ENCODE measurements at places on chromosomes 4 and X.

DNA sequence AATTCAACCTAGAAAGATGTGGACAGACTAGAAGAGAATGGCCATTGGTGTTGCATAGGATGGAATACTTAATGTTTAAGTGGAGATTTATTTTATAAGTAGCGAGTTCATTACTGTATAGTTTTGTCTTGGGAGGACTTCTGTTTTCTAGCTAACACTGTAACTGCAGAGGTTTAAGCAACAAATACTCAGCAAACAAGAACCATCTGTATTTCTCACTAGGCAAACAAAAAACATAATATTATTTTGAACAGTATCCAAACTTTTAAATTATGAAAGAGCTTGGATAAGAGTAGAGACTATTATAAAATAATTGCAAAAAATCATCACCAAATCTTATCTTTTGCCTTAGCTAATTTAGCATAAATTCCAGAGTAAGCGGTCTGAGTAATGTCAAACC lies 121.1 kb downstream of the GLRA3 start:
- DNase-seq, result no peak

- DNase-seq, result no peak
These were observed 518.0 kb downstream of the RPA4 start for GRCh38 chrX:97401586-97402136.

GRCh38 chr4:42654631-42655268 lies 2.2 kb downstream of the ATP8A1 start:
- DNase-seq, result peak; percentile 29

DNA sequence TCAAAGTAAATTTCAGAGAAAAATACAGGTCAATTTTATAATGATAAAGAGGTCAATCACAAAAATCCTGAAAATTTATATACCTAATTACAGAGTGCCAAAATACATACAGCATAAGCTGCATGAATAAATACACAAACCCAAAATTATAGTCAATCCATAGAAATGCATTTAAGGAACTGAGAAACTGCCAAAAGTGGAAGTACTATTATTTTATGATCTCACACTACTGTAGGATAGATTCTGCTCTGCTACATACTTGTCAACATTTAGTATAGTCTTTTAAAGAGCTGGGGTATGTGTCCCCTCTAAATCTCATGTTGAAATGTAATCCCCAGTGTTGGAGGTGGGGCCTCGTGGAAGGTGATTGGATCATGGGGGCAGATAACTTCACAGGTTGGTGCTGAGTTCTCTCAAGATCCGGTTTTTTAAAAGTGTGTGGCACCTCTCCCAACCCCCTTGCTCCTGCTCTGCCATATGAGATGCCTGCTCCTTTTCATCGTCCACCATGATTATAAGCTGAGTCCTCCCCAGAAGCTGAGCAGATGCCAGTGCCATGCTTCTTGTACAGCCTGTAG lies 31.8 kb downstream of the CHIC2 start:
- DNase-seq, result no peak

DNA sequence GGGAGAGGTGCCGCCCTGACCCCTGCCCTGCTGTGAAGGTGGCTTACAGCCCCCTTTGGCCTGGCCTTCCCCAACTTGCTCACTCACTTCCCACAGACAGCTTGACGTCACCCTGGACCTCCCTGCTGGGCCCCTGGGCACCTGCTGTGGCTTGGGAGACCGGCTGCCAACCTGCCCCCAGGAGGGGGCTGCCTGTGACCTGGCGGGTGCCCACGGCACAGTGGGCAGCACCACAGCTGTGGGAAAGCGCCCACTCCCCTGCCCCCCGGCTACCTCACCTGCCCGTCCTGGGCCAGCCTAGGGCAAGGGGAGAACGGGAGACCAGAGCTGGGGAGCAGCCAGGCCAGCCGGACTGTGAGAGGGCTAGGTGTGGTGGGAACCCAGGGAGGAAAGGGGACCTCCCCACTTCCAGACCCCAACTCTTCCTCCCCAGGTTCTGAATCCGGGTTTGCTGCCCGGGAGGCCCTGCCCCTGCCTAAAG lies 2.4 kb upstream of the ZFP92 start:
- DNase-seq, result no peak

DNA sequence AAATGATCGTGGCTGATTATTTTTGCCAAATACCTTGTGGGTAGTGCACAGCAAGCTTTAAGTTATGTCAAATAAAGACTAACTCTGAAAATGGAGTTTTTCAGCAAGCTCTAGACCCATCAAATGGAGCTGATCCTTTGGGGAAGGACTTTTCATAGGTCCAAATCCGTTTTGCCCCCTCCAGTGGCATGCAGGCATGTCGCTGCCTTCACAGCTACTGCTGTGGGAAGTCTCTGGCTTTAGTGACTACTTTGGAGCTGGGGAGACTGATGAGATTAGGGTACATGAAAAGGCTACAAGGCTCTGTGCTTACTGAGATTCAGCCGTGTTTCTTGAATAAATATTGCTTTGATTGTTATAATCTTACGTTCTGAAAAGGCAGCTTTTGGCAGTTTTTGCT lies 106.6 kb upstream of the HS3ST1 start:
- no peak for DNase-seq

DNA sequence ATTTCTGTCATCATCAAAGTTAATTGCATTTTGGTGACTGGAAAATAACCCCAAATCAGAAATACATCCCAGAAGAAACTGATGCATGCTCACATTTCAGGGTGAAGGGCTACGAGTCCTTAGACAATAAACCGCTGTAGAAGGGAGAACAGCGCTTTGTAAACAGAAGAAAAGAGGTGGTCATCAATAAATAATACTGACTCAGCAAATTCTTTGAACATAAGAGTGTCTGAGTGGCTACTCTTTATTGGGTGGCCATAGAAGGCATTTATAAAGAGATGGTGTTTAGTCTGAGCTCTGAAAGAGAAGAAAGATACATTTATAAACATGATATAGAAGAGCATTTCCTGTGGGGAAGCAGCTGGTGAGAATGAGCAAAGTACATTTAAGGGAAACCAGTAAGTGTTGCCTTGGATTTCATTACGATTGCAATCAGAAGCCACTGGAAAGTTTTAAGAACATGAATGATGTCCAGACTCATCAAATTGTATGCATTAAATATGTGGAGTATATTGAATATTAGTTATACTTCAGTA lies 246.9 kb upstream of the GIMD1 start:
- no peak for DNase-seq

DNA sequence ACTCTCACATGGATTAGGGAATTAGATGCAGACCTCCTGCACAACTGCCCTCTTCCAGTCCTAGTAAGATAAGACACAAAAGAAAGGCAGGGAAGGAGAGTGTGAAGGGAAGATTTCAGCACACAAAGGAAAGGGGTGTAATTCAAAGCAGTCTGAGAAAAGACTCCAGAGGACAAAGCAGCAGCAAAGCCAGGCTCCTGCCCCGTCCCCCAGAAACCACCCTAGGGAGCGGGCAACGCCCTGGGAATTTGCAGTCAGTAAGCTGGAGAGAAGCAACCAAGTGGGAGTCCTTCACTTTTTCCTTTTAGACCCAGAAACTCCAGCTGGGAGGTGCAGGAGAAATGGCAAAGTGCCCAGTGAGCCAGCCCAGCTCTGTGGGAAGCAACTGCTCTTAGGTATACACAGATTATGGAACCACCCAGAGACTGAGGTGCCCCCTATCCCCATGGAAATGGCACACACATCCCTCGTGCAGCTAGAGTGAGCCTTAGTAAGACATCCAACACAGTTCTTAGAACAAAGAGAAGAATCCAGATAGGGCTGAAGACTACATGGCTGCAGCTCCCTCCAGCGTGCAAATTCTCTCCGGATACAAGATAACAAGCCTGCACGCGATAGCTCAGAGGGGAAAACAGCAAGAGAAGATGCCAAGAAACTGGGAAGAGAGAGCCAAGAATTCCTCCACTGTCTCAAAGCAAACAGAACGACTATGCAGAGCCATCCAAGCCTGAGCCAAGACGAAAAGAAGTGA lies 26.5 kb upstream of the IRAK1 start:
- DNase-seq, result peak; percentile 69

- DNase-seq, result no peak
These were observed 25.5 kb upstream of the FGF5 start for GRCh38 chr4:80240976-80241375.

DNA sequence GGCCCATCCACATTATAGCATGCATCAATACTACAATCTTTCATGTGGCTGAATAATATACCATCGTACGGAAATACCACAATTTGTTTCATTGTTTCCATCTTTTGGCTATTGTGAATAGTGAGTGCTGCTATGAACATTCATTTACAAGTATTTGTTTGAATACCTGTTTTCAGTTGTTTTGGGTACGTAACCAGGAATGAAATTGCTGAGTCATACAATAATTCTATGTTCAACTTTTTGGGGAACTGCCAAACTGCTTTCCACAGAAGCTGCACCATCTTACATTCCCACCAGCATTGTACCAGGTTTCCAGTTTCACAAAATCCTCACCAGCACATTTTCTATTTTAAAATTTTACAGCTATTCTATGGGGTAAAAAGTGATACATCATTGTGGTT lies 28.5 kb upstream of the MANBA start:
- no peak for DNase-seq

- DNase-seq, result no peak
These were observed 2.3 kb upstream of the SEPSECS start for GRCh38 chr4:25162566-25162965.

- no peak for DNase-seq
These were observed 188.8 kb upstream of the BMP3 start for GRCh38 chr4:80841587-80842281.
